T-cell (primary cell): ENCODE measurements at places on chromosomes 2 and 18.

GRCh38 chr2:137255990-137256389 is 490.6 kb downstream of the THSD7B start:
- DNase-seq, result no peak
- H3K4me3 ChIP-seq, result no peak overlapping the region
- no peaks in the 10 kb centered on the region for H3K27me3 ChIP-seq
- no peaks in the 10 kb centered on the region for H3K36me3 ChIP-seq
- no peak overlapping the region for H3K27ac ChIP-seq

- no peak overlapping the region for H3K27ac ChIP-seq
- DNase-seq, result no peak
- H3K36me3 ChIP-seq, result no peaks in the 10 kb centered on the region
Measured at GRCh38 chr18:74380916-74381315, 65.3 kb downstream of the C18orf63 start.

DNA sequence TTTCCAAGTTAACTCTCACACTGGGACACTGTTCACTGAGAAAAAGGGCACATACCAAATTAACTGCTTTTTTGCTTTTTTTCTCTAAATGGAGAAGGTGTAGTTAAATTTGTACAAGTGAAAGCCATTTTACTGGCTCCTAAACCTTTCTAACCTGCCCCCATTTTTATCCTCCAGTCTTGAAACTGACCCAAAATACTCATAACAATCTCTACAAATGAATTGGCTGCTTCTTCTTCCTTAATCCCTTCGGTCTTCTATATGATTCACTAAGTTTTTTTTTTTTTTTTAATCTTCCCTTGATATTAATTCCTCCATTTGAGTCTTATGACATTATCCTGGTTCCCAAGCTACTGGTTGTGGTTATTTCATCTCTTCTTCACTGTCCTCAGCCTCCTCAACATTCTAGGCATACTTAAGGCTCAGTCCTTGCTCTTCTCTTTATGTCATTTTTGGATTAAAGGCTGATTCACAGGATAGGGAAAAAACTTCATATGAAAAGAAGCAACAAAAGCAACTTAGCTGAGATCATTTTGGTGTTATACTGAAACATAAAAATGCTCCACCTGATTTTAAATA is 19.8 kb downstream of the ORC2 start:
- H3K27ac ChIP-seq, result no peak overlapping the region
- no peaks in the 10 kb centered on the region for H3K4me1 ChIP-seq
- DNase-seq, result no peak
- no peaks in the 10 kb centered on the region for H3K27me3 ChIP-seq
- H3K36me3 ChIP-seq, result no peaks in the 10 kb centered on the region

- H3K27me3 ChIP-seq, result no peaks in the 10 kb centered on the region
- H3K4me1 ChIP-seq, result no peaks in the 10 kb centered on the region
- no peak overlapping the region for H3K27ac ChIP-seq
- H3K36me3 ChIP-seq, result peaks cover 67% of the 10 kb centered on the region
Measured at GRCh38 chr2:86175828-86176227, 19.4 kb downstream of the IMMT start.

DNA sequence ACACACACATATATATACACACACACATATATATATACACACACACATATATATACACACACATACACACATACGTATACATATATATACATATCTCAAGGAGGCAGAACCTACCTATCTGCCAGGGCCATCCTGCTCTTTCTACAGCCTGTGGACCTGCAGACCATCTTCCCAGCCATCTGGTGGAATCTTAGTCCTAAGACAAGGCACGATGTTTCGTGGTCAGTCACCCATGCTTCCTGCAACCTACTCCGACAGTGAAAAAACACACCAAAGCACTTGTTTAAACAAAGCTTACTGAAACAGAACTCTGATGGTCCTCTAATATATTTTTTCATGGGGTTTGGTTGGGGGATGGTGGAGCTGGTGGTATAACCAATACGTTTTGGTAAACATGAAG is 164.2 kb upstream of the ZNF521 start:
- DNase-seq, result no peak
- H3K4me1 ChIP-seq, result no peaks in the 10 kb centered on the region
- no peaks in the 10 kb centered on the region for H3K36me3 ChIP-seq
- no peak overlapping the region for H3K27ac ChIP-seq
- H3K27me3 ChIP-seq, result no peaks in the 10 kb centered on the region

GRCh38 chr2:231617059-231617926 is 24.6 kb downstream of the TEX44 start:
- no peak overlapping the region for H3K27ac ChIP-seq
- H3K4me1 ChIP-seq, result peaks cover 9% of the 10 kb centered on the region
- H3K4me3 ChIP-seq, result no peak overlapping the region
- no peak for DNase-seq

DNA sequence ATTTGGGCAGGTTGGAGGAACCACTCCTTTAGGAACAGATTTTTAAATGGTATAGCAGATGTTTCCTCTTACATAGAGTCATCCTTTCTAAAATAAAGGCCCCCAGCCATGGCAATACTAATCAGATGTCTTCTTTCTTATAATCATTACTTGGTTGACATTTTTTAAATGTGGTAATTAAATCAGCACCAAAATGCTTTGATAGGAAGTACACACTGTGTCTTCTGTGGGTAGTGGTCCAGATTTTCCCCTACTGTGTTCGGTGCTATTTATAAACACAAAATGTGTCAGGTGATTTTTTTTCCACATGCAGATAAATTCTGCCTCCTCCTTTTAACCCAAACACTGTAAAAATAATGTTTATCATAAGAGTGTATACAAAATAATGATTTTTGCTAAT is 200.9 kb upstream of the DTNA start:
- no peak overlapping the region for H3K4me3 ChIP-seq
- DNase-seq, result no peak
- H3K36me3 ChIP-seq, result no peaks in the 10 kb centered on the region
- no peaks in the 10 kb centered on the region for H3K27me3 ChIP-seq

DNA sequence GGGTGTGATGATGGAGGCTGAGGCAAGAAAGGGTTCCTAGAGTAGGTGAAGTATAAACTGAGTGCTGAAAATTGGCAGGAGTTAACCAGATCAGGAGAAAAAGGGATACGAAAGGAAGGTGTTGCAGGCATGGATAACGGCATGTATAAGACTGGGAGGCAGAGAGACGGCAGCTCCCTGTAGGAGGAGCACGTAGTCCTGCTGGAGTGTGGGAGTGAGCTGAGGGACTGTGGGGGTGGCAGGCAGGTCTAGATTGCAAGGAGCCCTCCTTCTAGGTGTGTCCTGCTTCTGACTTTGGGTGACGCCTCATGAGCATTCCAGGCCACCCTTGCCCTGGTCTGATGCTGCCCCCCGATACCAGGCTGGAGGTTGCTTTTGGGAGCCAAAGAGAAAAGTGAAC is 36.4 kb upstream of the KCTD1 start:
- no peaks in the 10 kb centered on the region for H3K36me3 ChIP-seq
- no peak overlapping the region for H3K27ac ChIP-seq
- DNase-seq, result no peak
- H3K4me1 ChIP-seq, result no peaks in the 10 kb centered on the region

- H3K27ac ChIP-seq, result no peak overlapping the region
- no peaks in the 10 kb centered on the region for H3K36me3 ChIP-seq
- peaks cover 13% of the 10 kb centered on the region for H3K4me1 ChIP-seq
- H3K27me3 ChIP-seq, result no peaks in the 10 kb centered on the region
- H3K4me3 ChIP-seq, result no peak overlapping the region
- no peak for DNase-seq
Measured at GRCh38 chr2:32572737-32573136, 55.1 kb upstream of the TTC27 start.

DNA sequence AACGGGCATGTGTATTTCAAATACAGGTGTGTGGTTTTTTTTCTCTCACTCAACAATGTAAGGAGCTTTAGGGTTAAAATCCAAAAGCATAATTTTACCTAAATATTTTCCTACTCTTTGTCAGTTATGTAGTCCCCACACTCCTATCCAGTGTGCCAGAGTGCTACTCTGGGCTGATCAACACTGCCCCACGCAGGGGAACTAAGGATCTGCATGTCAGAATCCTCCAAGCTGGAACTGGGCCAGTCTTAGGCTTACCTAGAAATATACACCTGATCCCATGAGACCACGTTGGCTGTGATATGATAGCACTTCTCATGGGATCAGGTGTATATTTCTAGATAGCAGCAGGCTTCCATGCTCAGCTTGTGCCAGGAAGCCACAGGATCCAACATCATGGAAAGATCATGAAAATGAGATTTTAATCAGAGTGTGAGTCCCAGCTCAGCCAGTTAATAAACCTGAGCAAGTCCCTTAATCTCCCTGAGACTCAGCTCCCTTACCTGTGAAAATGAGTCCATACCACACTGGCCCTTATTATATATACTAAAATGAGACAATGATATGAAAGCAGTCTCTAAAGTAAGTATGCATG is 29.7 kb downstream of the CCDC141 start:
- H3K27me3 ChIP-seq, result no peaks in the 10 kb centered on the region
- H3K27ac ChIP-seq, result no peak overlapping the region

GRCh38 chr2:224970311-224970710 is 72.0 kb downstream of the DOCK10 start:
- H3K36me3 ChIP-seq, result no peaks in the 10 kb centered on the region
- H3K4me1 ChIP-seq, result peaks cover 30% of the 10 kb centered on the region
- no peak overlapping the region for H3K4me3 ChIP-seq
- H3K27me3 ChIP-seq, result no peaks in the 10 kb centered on the region

DNA sequence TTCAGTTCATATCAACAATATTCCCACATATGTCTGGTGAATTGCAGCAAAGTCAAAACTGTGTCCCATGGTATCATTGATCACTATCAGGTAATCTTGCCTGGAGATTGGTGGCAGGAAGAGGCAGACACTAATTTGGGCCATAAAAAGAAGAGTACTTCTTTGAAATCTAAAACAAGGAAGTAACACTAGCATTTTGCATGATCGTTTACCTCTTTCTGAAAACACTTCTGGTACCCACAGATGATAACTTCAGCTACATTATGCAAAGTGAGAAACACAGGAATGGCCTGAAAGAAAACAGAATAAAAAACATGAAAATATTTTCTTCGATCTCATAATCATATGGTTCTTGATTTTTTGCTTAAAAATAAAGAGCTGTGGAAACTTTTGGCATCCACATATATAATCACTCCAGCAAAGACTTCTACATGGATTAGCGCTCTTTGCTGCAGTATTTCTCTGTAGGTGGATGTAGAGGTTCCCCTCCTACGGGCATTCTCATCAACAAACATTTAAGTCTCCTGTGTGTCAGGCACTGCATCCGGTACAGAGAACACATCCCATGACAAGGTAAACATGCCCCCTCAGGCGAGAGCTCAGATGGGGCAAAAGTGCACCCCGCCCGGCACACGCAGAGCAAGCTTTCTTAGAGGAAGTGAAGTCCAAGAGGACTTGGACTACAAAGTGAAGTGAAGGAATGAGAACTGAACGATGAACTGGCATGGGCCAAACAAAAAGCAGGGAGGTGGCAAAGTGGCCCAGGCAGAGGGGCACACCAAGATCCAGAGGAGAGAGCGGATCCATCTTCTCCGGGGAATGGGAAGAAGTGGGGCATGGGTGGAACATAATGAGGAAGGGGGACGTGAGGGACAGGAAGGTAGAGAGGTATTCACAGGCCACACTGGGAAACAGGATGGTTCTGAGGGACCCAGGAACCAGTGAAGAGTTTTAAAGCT is 68.0 kb upstream of the RIOK3 start:
- no peak overlapping the region for H3K27ac ChIP-seq
- no peak overlapping the region for H3K4me3 ChIP-seq
- H3K4me1 ChIP-seq, result peaks cover 12% of the 10 kb centered on the region
- no peaks in the 10 kb centered on the region for H3K36me3 ChIP-seq
- H3K27me3 ChIP-seq, result no peaks in the 10 kb centered on the region

DNA sequence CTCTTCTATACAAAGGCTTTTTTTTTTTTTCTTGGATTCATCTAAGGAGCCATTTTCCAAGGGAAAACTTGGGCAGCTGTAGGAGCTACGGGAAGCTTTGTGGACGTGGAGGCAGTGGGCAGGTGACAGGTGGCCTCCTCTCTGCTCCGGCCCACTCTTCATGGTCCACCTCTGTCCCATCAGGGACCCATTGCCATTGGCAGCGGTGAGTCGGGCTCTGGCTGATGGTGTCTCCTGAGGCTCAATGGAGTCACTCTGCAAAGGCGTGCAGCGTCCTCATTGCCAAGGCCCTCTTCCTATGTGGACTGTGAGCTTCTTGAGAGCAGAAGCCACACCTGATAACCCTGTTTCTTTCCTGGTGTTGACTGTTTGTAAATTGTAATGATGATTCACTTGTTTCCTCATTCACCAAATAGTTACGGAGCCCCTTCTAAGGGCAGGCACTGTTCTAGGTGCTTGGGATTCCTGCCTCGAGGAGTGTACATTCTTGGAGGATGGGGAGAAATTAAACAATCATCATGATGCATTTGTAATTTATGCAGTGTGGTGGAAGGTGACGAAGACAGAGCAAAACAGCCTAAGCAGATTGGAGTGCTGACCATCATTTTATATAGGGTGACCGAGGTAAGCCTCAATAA is 240.3 kb upstream of the HS6ST1 start:
- no peak overlapping the region for H3K27ac ChIP-seq
- H3K27me3 ChIP-seq, result no peaks in the 10 kb centered on the region
- no peak for DNase-seq
- H3K4me3 ChIP-seq, result no peak overlapping the region
- no peaks in the 10 kb centered on the region for H3K36me3 ChIP-seq
- no peaks in the 10 kb centered on the region for H3K4me1 ChIP-seq

- H3K27me3 ChIP-seq, result no peaks in the 10 kb centered on the region
- no peak overlapping the region for H3K4me3 ChIP-seq
- H3K27ac ChIP-seq, result no peak overlapping the region
- no peak for DNase-seq
- H3K4me1 ChIP-seq, result no peaks in the 10 kb centered on the region
Measured at GRCh38 chr2:2331881-2332280, 806 bp upstream of the MYT1L start.

- H3K36me3 ChIP-seq, result no peaks in the 10 kb centered on the region
- no peak overlapping the region for H3K27ac ChIP-seq
- no peaks in the 10 kb centered on the region for H3K4me1 ChIP-seq
- peaks cover 3% of the 10 kb centered on the region for H3K27me3 ChIP-seq
Measured at GRCh38 chr2:118889995-118890394, 42.5 kb upstream of the EN1 start.
